ENCODE measurements at places on chromosomes 1 and 21. TPM values are rescaled to one million over a fixed set of nuclear protein-coding genes. Genes with fewer than 3 reads are reported as not detected.

The KRTAP19-8 gene
- not detected for total RNA-seq

The ETV3L gene
- total RNA-seq, result not detected

The TNFAIP8L2 gene
- total RNA-seq, result not detected

The FCGR2B gene
- not detected for total RNA-seq

The NBPF12 gene
- 5.8 TPM for total RNA-seq

The PTP4A2 gene
- total RNA-seq, result 170 TPM

The TMEM61 gene
- 0.39 TPM for total RNA-seq

The TSPEAR gene
- total RNA-seq, result not detected

The OR6K3 gene
- total RNA-seq, result not detected

The FLG2 gene
- not detected for total RNA-seq

The NFASC gene
- 1.9 TPM for total RNA-seq

The DDOST gene
- 213 TPM for total RNA-seq

The ATP6V1G3 gene
- not detected for total RNA-seq

The ARHGAP30 gene
- total RNA-seq, result 0.07 TPM

The ERG gene
- total RNA-seq, result not detected

The PHTF1 gene
- total RNA-seq, result 12.0 TPM

The WNT3A gene
- total RNA-seq, result 0.08 TPM

The IL23R gene
- not detected for total RNA-seq

The NES gene
- 1.3 TPM for total RNA-seq

The CACNA1S gene
- not detected for total RNA-seq

The PPM1J gene
- total RNA-seq, result 1.3 TPM

The DMBX1 gene
- 0.99 TPM for total RNA-seq

The TRABD2B gene
- total RNA-seq, result 2.1 TPM

The LCA5L gene
- total RNA-seq, result 2.2 TPM

The LYSMD1 gene
- total RNA-seq, result 7.4 TPM

The IFI16 gene
- 4.8 TPM for total RNA-seq

The AKR7A2 gene
- 49.1 TPM for total RNA-seq

The SMG5 gene
- total RNA-seq, result 48.5 TPM

The TNFRSF8 gene
- total RNA-seq, result not detected

The TTC22 gene
- total RNA-seq, result not detected

The CD55 gene
- total RNA-seq, result 112 TPM

The OR2L3 gene
- not detected for total RNA-seq

The PROX1 gene
- total RNA-seq, result 0.18 TPM

The FCRLA gene
- total RNA-seq, result not detected

The ANXA9 gene
- total RNA-seq, result 1.2 TPM

The SPRR1B gene
- not detected for total RNA-seq

The SPRR2B gene
- total RNA-seq, result not detected

The IL12RB2 gene
- 0.04 TPM for total RNA-seq

The NBPF6 gene
- total RNA-seq, result 0.26 TPM

The ANKRD45 gene
- not detected for total RNA-seq

The LCE2A gene
- not detected for total RNA-seq

The DISP3 gene
- total RNA-seq, result 0.35 TPM

The SNRPE gene
- total RNA-seq, result 247 TPM

The ITGB2 gene
- 1.0 TPM for total RNA-seq

The USP25 gene
- total RNA-seq, result 13.4 TPM

The PTPRF gene
- 83.1 TPM for total RNA-seq

The RSPO1 gene
- 0.09 TPM for total RNA-seq

The NR5A2 gene
- 3.6 TPM for total RNA-seq

The GUCA2A gene
- total RNA-seq, result not detected

The LEFTY2 gene
- total RNA-seq, result not detected

The ROR1 gene
- total RNA-seq, result 8.5 TPM

The AMPD1 gene
- not detected for total RNA-seq

The CSMD2 gene
- total RNA-seq, result not detected

The LRRC8B gene
- total RNA-seq, result 5.4 TPM

The GNG4 gene
- 14.2 TPM for total RNA-seq

The TCHH gene
- total RNA-seq, result 0.19 TPM

The HTR6 gene
- total RNA-seq, result 0.18 TPM

The DCDC2B gene
- not detected for total RNA-seq

The FABP3 gene
- not detected for total RNA-seq

Measured in A549 treated with ZK216348 at 1 μM for 4 hours (cell line).